Activated naive CD8-positive, alpha-beta T cell treated with anti-CD3 and anti-CD28 coated beads, Interleukin-2, amount 10 ng/mL, durations not matched to agents 7 days and 5 days (primary cell): ENCODE measurements at places on chromosomes 5 and 9. TPM values are rescaled to one million over a fixed set of nuclear protein-coding genes. Genes with fewer than 3 reads are reported as not detected.

TCF7 gene
- total RNA-seq: 315 TPM

DMRTA1 gene
- total RNA-seq: not detected

SPAG8 gene
- total RNA-seq: 4.6 TPM

SLC36A2 gene
- not detected for total RNA-seq

ABO gene
- total RNA-seq: not detected
